ENCODE measurements at places on chromosomes 12 and 14.

- H3K4me3 ChIP-seq, result no peak overlapping the region
- no peak overlapping the region for H3K27ac ChIP-seq
- H3K36me3 ChIP-seq, result no peaks in the 10 kb centered on the region
- DNase-seq, result no peak
- H3K27me3 ChIP-seq, result no peaks in the 10 kb centered on the region
Measured at GRCh38 chr12:116717466-116718437, 20.1 kb downstream of the SPRING1 start.

- no peaks in the 10 kb centered on the region for H3K27me3 ChIP-seq
- no peak overlapping the region for H3K27ac ChIP-seq
- peaks cover 34% of the 10 kb centered on the region for H3K4me1 ChIP-seq
- no peaks in the 10 kb centered on the region for H3K36me3 ChIP-seq
- H3K4me3 ChIP-seq, result no peak overlapping the region
Measured at GRCh38 chr12:123126294-123127181, 24.4 kb downstream of the PITPNM2 start.

GRCh38 chr12:57452181-57452936 is 2.7 kb upstream of the INHBE start:
- H3K36me3 ChIP-seq, result no peaks in the 10 kb centered on the region
- H3K27me3 ChIP-seq, result no peaks in the 10 kb centered on the region
- no peak for DNase-seq
- H3K27ac ChIP-seq, result no peak overlapping the region

- H3K27me3 ChIP-seq, result no peaks in the 10 kb centered on the region
- peaks cover 6% of the 10 kb centered on the region for H3K36me3 ChIP-seq
- H3K4me3 ChIP-seq, result no peak overlapping the region
- DNase-seq, result no peak
- H3K4me1 ChIP-seq, result peaks cover 27% of the 10 kb centered on the region
Measured at GRCh38 chr12:93805736-93806141, 128.6 kb downstream of the CRADD start.

- H3K4me3 ChIP-seq, result no peak overlapping the region
- no peaks in the 10 kb centered on the region for H3K4me1 ChIP-seq
- no peak for DNase-seq
- H3K36me3 ChIP-seq, result no peaks in the 10 kb centered on the region
- H3K27me3 ChIP-seq, result peaks cover 36% of the 10 kb centered on the region
Measured at GRCh38 chr12:107929436-107929835, 154.9 kb downstream of the ASCL4 start.

DNA sequence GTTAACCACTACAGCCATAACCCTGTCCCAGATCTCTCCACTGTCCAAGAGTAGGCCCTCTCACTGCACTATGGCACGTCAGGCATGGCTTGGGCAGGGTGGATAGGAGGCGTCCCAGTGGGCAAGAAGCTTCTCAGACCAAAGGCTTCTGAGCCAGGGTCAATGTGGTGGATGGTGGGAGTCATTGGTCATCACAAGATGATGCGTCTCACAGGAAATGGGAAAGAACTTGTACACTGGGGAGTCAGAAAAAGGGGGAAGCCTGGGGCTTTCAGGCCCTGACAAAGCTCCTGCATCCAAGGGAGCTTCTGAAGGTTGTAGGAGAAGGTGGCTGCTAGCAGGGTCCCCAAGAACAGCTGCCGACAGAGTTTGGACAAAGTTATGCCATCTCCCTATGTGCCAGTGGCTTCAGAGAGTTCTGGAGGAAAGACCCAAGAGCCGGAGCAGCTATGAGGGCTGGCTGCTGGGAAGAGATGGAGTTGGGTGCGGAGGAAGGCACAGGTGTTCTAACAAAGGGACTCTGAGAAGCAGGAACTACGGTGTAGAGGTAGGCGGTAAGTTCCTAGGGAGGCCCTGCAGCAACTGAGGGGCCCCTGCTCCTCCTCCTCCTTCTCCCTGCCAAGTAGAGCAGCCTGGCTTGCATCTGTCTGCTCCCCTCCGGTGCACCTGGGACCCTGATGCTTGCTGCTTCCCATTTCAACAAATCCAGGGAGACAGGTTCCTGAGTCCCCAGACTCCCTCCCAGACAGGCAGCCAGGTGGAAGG is 81.1 kb downstream of the ARL6IP4 start:
- peaks cover 46% of the 10 kb centered on the region for H3K4me1 ChIP-seq
- H3K36me3 ChIP-seq, result no peaks in the 10 kb centered on the region
- no peak overlapping the region for H3K27ac ChIP-seq
- no peak overlapping the region for H3K4me3 ChIP-seq
- DNase-seq, result no peak

DNA sequence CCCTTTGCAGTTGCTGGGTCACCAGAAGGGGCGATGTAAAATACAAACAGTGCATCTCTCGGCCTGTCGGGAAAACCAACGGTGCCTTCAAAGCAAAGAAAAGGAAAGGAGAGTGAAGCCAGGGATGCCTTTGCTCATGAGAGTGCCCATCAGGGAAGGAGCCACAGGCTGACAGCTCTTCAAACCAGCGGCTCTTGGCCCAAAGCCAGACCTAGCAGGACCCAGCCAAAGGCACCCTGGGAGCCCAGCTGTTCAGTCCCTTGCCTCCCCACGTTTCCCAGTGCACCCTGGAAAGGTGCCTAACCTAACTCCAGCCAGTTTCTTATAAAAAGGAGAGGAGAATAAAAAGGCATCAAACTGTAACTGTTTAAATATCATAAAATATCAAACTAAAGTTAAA is 29.2 kb downstream of the PRMT8 start:
- H3K36me3 ChIP-seq, result no peaks in the 10 kb centered on the region
- H3K27ac ChIP-seq, result no peak overlapping the region
- H3K4me3 ChIP-seq, result no peak overlapping the region
- no peaks in the 10 kb centered on the region for H3K4me1 ChIP-seq
- DNase-seq, result no peak

DNA sequence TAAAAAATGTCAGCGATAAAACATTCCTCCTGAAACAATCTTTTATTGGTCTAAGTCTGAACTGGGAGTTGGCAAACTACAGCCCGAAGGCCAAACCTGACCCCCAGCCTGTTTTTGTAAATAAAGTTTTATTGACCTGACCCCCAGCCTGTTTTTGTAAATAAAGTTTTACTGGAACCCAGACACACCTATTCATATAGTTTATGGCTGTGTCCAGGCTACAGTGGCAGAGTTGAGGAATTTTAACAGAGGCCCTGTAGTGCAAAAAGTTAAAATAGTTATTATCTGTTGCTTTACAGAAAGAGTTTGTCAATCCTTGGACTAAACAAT is 12.1 kb upstream of the SCARB1 start:
- H3K27ac ChIP-seq, result no peak overlapping the region
- H3K4me3 ChIP-seq, result no peak overlapping the region
- peaks cover under 1% of the 10 kb centered on the region for H3K4me1 ChIP-seq
- no peaks in the 10 kb centered on the region for H3K36me3 ChIP-seq
- H3K27me3 ChIP-seq, result no peaks in the 10 kb centered on the region
